ENCODE measurements at places on chromosomes 7 and 10. TPM values are rescaled to one million over a fixed set of nuclear protein-coding genes. Genes with fewer than 3 reads are reported as not detected.

GRCh38 chr7:138625084-138625848 lies 75.9 kb downstream of the SVOPL start:
- no peak for DNase-seq

DNA sequence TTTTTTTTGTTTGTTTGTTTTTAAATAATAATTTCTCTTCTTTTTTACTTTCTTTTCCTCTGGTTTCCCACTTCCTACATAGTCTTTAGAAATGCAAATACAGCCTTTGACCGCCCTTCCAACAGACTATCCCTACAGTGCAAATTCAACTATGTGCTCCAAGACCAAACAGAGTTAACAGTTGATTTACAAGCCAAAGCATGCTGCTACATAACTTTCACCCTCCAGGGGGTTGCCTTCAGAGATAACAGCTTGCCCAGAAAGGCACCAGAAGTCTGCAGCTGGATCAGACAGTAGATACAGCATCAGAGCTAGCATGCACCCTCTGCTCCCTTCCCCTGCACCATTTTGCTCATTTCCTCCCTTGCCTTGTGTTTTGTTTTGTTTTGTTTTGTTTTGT lies 539.0 kb downstream of the ZWINT start:
- DNase-seq = no peak

GRCh38 chr7:99218406-99219184 lies 10.7 kb upstream of the KPNA7 start:
- DNase-seq = peak; percentile 54

- DNase-seq = no peak
These were observed 1511.9 kb downstream of the REEP3 start for GRCh38 chr10:65032867-65033769.

Gene UPK3B
- 25.2 TPM for total RNA-seq

Gene AGMO
- total RNA-seq = 0.20 TPM
